ENCODE measurements at places on chromosomes 6 and 20.

- DNase-seq: no peak
Measured at GRCh38 chr6:98843271-98844243, 9.2 kb downstream of the POU3F2 start.

DNA sequence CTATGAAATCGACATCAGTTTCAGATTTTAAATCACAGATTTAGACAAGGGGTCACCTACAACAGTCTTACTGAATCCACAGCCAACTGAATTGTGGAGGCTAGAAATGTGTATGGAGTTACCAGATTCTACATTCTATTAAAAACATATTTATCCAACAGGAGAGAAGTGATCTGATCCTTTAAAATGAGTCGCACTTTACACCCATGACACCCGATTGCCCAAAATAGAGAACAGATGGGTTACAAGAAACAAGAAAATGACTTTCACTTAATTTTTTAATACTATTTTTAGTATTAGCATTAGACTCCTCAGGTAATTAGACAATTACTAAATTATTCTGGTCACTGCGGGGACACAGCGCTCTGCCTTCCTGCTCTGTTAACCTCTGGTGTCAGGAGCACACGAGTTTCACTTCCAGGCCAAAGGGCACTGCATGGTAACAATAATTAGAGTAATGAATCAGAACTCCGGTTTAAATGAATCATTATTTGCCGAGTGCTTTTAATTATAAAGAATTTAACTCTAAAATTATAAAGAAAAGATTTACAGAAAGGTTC, 108.6 kb downstream of the ATP9A start:
- no peak for DNase-seq

DNA sequence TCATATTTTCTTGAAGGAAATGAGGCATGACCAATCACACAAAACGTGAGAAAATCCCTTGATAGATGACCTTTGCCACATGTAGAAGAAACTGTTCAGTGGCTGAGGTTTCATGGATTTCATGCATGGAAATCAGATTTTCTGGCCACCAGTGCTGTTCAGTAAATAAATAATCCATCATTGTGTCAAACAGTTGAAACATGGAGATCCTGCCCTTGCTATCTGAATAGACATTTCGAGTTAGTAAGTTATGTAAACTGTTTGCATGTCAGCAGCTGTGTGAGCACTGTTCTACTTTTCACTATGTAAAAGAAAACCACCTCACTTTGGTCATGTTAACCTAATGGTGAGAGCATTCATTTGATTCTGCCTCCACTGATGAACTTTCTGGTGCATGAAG, 793.9 kb upstream of the EPHA7 start:
- DNase-seq: no peak

GRCh38 chr6:84432619-84433018, 205.2 kb upstream of the CEP162 start:
- no peak for DNase-seq

- no peak for DNase-seq
Measured at GRCh38 chr20:14986026-14986655, 648.7 kb upstream of the FLRT3 start.

DNA sequence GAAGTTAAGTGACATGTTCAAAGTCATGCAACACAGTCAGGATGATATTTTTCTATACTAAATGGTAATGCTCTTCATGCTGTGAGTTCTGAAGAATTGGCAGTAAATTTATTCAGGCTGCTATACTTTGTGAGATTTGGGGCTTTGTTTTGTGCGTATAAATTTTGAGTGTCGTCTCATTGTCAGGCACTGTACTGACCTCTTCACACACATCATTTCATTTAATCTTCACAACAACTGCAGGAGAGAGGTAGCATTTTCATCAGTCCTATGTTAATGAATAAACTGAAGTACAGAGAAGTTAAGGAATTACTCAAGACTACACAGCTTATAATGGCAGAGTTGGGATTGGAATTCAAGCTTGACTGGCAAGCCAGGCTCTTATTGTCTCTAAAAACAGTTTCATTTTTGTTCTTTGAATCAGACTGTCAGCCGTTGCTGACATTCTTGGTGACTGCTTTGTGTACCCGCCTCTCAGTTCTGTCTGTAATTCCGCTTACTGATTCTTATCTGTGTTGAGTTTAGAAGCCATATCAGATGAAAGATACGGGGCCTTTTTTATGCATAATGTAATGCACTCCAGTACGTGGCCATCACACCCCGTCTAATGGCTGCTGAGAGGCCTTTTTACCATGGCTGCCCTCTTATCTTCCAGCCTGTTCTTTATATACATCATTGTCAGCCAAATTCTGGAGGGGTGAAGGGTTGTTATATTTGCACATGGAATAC, 274.9 kb downstream of the UTRN start:
- peak; percentile 27 for DNase-seq
